ENCODE measurements at places on chromosomes 4 and X.

- no peak overlapping the region for H3K27ac ChIP-seq
- no peaks in the 10 kb centered on the region for H3K4me1 ChIP-seq
- no peak for DNase-seq
- no peaks in the 10 kb centered on the region for H3K36me3 ChIP-seq
- H3K4me3 ChIP-seq: no peak overlapping the region
Observed at GRCh38 chr4:3648195-3648594, 116.0 kb upstream of the LRPAP1 start.

DNA sequence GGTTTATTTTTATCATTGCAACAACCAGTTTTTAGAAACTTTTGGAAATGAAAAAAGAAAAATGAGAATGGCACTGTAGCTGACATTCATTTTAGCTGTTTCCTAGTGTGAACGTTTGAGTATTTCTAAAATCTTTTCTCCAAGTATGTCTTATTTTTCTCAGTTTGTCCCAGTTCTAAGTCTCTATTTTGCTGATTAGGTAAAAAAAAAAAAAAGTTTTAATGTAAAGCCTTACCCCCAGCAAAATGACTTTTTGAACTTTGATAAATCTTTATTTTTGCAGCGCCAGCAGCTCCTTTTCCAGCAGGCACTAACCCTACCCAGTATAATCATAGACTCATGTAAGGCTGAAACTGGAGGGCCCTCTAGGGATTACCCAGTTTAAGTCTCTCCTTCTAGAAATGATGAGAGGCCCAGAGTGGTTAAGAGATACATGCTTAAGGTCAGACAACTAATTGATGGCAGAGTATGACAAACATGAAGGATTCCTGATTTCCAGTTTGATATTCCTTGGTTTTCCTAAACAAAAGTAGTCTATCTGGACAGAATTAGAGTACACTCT, 84.3 kb upstream of the SLC4A4 start:
- no peak overlapping the region for H3K4me3 ChIP-seq
- H3K4me1 ChIP-seq: no peaks in the 10 kb centered on the region
- H3K36me3 ChIP-seq: no peaks in the 10 kb centered on the region
- no peak overlapping the region for H3K27ac ChIP-seq

DNA sequence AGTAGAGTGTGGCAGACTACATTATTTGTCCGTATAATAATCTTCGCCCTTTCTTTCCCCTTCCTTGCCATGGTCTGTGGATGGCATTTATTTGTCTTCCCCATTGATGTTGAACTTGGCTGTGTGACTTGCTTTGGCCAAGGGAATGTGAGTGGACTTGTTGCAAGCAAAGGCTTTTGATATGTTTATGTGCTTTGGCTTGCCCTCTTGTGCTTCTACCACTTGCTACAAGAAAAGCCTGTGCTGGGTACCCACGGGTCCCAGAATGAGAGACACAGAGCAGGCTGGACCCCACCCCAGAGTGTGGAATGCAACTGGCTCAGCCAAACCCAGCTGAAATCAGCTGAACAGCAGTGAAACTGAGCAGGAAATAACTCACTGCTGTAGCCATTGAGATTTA, 63.0 kb downstream of the FAM184B start:
- no peak overlapping the region for H3K27ac ChIP-seq
- no peak for DNase-seq
- H3K27me3 ChIP-seq: no peaks in the 10 kb centered on the region
- H3K4me1 ChIP-seq: no peaks in the 10 kb centered on the region
- H3K36me3 ChIP-seq: no peaks in the 10 kb centered on the region

GRCh38 chrX:112738347-112739033, 58.8 kb upstream of the LHFPL1 start:
- H3K27ac ChIP-seq: no peak overlapping the region
- no peak overlapping the region for H3K4me3 ChIP-seq
- no peaks in the 10 kb centered on the region for H3K36me3 ChIP-seq
- DNase-seq: no peak
- no peaks in the 10 kb centered on the region for H3K4me1 ChIP-seq

DNA sequence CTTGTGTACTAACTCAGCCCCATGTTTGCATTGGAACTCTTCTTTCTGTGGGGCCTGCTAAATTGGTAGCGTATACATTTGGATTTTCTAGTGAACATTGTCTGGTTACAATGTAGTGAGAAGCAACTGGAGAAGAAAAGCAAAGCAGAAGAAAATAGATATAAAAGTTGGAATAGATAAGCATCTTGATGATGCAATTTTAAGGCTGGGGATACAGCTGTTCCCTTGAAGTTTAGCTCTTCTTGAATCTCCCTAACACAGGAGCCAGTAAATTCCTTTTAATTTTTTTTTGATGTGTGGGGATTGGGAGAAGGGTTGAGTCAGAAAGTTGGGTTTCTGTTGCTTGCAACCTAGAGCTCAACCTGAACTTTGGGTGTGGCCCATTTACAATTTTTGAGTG, 308.1 kb downstream of the STIM2 start:
- H3K36me3 ChIP-seq: no peaks in the 10 kb centered on the region
- no peak overlapping the region for H3K4me3 ChIP-seq
- H3K27ac ChIP-seq: no peak overlapping the region
- no peak for DNase-seq
- H3K4me1 ChIP-seq: no peaks in the 10 kb centered on the region

DNA sequence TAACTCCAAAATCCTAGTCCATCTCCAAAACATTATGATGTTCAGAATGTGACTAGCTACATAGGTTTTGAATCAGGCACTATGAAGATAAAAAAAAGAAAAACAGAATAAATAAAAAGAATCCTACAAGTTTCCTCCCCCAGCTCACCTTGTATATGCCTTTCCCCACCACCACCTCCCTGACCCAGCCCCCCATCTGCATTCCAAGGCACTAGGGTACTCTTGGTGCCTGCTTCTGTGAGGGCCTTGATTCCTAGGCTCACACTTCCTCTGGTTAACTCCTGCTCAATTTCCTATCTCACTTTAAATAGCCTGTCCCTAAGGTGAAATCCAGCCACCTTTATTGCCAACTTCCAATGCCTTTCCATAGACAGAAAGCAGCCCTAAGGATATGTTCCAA, 178.7 kb upstream of the ATOH1 start:
- H3K27me3 ChIP-seq: no peaks in the 10 kb centered on the region
- H3K4me1 ChIP-seq: no peaks in the 10 kb centered on the region
- H3K4me3 ChIP-seq: no peak overlapping the region
- no peaks in the 10 kb centered on the region for H3K36me3 ChIP-seq

DNA sequence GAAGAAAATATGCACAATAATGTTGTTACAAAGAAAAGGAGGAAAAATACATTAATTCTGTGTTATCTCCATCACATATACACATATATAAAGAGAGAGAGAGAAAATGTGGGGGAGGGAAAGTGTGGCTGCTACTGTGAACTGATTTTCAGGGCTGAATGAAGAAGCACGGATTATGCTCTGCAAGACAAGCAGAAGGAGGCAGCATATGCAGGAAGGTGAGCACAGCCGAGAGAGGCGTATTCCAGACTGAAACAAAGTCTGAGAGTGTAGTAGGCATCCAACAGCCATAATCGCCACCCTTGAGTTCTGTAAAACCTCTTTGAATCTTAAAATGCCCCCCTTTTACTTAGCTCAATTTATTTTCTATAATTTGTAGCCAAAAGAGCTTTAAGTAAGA, 1081.8 kb upstream of the GRID2 start:
- H3K36me3 ChIP-seq: no peaks in the 10 kb centered on the region
- no peak overlapping the region for H3K4me3 ChIP-seq
- no peaks in the 10 kb centered on the region for H3K27me3 ChIP-seq

- no peak for DNase-seq
- no peak overlapping the region for H3K4me3 ChIP-seq
- H3K27me3 ChIP-seq: no peaks in the 10 kb centered on the region
- no peaks in the 10 kb centered on the region for H3K4me1 ChIP-seq
- no peaks in the 10 kb centered on the region for H3K36me3 ChIP-seq
Observed at GRCh38 chr4:5750052-5750945, 39.3 kb downstream of the EVC start.

DNA sequence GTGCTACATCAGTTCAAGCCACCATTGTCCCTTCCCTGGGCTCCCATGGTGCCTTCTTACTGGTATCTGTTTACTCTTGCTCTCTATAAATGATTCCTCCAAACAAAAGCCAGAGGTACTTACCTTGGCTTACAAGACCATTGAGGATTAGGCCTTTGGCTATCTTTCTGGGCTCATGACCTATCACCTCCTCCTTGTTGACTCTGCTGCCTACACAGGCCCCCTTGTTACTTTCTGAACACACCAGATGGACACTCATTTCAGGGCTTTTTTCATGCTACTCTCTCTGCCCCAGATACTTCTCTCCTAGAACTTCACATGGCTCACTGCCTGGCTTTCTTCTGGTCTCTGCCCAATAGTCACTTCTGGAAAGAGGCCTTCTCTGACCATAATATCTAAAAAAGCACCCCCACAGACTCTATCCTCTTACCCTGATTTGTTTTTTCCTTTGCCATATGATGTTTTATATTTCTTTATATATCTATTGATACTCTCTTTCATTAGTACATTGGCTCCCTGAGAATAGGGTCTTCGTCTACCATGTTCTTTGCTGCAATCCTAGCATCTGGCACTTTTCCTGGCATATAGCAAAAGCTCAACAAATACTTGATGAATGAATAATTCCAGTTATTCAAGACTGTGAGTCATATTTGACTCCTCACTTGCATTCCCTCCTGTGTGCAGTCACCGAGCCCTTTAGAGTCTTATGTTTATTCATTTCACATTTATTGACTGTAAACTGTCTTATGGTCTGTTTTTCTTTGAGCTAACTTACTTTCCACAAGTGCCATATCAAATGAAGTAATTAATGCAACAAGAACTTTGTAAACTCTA, 27.1 kb upstream of the TAPT1 start:
- peaks cover 32% of the 10 kb centered on the region for H3K36me3 ChIP-seq
- H3K27me3 ChIP-seq: no peaks in the 10 kb centered on the region
- H3K27ac ChIP-seq: no peak overlapping the region
- no peak for DNase-seq

- no peak overlapping the region for H3K27ac ChIP-seq
- peaks cover 2% of the 10 kb centered on the region for H3K4me1 ChIP-seq
- H3K27me3 ChIP-seq: peaks cover 6% of the 10 kb centered on the region
- no peak overlapping the region for H3K4me3 ChIP-seq
Observed at GRCh38 chr4:74674750-74675149, 119.6 kb downstream of the BTC start.

DNA sequence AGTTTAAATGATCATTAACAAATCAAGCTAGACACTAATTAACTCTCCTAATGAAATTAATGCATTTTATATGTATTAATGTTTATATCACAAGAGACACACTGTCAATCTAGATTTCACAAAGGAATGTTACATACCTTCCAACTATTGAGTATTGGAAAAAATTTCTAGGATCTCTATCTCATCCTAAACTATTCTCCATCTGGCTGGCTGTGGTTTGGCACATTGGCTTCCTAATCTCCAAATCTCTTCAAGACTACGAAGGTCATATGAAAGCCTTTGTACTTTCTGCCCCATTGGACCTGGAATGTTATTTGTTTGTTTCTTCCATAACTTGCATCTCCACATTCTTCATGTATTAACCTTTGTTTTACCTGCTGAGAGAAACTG, 1160.0 kb downstream of the ADGRL3 start:
- no peaks in the 10 kb centered on the region for H3K36me3 ChIP-seq
- no peak overlapping the region for H3K4me3 ChIP-seq
- no peak for DNase-seq
- H3K27me3 ChIP-seq: no peaks in the 10 kb centered on the region
- H3K4me1 ChIP-seq: no peaks in the 10 kb centered on the region

DNA sequence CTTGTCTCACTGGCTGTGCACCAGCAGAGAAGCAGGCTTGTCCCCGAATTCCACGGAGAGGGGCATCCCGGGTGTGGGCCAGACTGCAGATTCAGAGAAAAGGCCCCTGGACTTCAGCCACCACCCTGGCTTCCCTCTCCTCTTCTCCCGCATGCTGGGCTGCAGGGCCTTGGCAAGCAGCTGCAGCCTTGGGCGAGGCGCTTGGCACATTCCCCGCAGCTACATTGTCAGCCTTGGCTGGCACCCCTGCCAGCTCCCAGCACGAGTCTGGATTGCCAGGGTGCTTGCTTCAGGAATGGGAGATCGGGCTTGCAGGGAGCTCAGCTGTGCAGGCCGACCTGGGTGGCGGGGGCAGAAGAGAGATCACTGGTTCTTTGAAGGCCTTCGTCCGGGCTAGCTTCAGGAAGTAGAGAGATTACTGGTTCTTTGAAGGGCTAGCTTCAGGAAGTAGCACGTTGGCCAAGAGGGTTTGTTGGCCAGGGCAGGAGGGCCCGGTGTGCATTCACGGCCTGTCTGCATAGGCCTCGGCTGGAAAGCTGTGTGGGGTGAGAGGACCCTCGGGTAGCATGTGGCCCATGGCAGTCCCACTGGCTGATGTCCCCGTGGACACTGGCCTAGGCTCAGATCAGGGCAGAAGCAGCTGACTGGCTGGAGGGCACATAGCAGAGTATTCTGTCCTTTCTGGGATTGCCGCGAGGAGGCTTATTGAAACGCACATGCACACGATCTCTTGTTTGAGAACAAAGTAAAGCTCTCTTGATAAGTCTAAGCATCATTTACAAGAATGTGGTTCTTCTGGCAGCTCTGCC, 2.7 kb downstream of the ABCD1 start:
- no peak for DNase-seq
- peak overlapping the region; percentile 39 for H3K4me3 ChIP-seq
- no peak overlapping the region for H3K27ac ChIP-seq
- H3K36me3 ChIP-seq: peaks cover 23% of the 10 kb centered on the region

DNA sequence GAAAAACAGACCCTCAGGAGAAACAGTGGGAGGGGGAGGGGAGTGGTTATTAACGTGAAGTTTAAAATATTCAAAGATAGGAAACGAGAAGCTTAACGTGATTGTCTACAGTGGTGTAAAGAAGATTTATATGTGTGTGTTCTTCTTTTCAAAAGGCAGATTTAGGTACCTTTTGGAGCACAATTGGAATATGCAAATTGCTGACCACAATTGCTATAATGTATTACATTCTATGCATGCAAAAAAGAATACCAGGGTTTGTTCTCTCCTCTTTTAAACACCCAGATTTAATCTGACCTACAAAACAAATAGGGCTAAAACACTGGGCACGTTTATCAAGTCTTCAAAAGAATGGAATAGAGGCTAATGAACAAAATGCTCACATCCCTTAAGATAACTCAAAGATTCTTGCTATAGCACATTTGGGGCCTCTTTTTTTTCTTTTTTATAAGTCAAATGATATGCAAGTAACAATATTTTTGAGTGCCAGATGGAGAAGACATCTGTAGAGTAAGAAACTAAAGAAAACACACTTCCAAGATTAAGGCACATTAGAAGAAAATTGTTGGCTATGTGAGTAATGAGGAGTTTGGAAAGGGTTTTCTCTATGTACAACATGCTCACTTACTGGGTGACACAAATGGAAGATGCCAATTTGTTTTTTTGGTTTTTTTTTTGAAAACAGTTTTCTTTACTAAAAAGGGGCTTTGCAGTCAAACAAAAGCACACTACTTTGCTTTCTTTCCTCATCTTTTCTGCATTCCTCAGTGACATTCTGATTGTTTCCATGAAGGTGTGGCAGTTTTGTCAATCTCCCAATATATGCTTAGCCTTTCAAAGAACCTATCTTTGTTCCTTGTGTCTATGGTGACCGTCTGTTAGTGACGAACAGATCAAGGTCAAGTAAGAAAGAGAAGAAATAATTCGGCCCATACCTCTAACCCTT, 240.3 kb downstream of the PALLD start:
- H3K27ac ChIP-seq: no peak overlapping the region
- H3K36me3 ChIP-seq: no peaks in the 10 kb centered on the region
- no peak overlapping the region for H3K4me3 ChIP-seq
- H3K4me1 ChIP-seq: no peaks in the 10 kb centered on the region
